ENCODE measurements at places on chromosomes 5 and 9.

DNA sequence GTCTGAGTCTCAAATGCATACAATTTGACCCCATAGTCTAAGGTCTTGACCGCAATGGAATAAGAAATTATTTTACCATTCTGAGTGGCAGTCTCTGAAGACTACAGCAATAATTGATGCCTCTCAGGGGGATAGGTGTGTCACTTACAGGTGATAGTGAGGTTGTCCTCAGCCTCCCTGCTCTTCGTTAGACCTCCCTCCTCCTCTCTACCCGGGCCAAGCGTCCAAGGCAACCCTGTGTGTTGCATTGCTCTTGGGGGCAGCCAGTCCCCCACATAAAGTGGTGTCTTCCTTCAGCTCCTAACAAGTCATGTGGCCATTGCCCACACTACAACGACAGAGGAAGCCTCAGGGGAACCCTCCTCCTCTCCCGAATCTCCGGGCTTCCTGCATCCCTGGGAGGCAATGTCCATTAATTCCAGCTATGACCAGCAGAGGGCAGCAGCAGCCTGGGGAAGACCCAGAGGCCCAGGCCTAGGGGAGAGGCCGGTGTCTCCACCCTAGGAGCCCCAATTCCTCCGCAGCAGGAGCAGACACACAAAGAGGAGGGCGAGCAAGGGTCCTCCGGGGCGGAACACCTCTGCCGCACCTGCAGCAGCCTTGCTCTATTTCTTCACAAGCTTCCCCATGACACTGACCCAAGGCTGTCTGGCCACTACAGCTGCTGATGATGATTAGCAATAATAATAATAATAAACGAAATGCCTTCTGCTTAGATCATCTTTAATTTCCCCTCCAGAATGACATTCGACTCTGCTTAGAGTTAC is 134.8 kb downstream of the KCNIP1 start:
- peak; percentile 75 for DNase-seq

DNA sequence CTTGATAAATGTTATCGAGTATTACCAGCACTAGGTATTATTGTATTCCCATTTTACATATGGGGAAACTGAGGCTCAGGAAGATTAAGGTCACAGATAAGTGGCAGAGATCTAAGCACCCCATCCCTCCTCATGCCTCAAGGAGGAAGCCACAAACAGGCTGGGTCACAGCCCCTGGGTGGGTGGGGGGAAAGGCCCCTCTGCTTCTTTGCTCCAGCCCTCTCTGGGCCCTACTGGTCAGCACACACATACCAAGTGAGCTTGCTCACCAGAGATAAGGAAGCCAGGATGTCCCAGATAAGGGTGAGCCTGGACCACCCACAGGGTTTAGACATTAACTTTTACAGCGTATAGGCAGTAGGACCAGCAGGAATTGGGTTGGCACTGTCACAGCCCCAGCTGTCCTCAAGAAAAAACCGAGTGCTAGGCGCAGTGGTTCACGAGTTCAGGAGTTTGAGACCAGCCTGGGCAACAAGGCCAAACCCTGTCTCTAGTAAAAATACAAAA is 45.3 kb downstream of the STK10 start:
- DNase-seq: no peak

GRCh38 chr5:169094586-169095409 is 206.1 kb downstream of the SLIT3 start:
- DNase-seq: no peak

DNA sequence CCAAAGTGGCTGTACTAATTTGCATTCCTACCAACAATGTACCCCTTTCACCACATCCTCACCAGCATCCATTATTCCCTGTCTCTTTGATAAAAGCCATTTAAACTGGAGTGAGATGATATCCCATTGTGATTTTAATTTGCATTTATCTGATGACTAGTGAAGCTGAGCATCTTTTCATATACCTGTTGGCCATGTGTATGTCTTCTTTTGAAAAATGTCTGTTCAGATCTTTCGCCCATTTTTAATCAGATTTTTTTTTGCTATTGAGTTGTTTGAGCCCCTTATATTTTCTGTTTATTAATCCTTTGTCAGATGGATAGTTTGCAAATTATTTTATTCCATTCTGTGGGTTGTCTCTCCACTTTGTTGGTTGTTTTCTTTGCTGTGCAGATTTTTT is 121.0 kb upstream of the LRRTM2 start:
- no peak for DNase-seq

- DNase-seq: no peak
These were observed 56.3 kb downstream of the DAB2IP start for GRCh38 chr9:121707477-121708424.

DNA sequence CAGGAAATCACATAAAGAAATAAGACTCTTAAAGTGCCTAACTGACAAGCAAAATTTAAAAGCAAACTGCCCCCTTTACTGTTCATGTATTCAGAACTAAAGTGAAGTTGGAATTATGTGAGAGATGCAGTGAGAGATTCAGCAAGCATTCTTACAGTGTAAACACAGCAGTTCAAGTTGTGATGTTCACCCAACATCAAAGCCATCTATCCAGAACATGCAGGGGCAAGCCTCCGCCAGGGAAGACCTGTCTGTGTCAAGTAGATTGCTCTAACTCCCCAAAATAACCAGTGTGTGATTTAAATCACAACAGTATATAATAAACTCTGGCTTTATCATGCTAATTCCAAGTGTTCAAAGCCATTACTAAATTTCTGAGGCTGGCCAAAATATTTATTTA is 233.3 kb downstream of the BNC2 start:
- no peak for DNase-seq

DNA sequence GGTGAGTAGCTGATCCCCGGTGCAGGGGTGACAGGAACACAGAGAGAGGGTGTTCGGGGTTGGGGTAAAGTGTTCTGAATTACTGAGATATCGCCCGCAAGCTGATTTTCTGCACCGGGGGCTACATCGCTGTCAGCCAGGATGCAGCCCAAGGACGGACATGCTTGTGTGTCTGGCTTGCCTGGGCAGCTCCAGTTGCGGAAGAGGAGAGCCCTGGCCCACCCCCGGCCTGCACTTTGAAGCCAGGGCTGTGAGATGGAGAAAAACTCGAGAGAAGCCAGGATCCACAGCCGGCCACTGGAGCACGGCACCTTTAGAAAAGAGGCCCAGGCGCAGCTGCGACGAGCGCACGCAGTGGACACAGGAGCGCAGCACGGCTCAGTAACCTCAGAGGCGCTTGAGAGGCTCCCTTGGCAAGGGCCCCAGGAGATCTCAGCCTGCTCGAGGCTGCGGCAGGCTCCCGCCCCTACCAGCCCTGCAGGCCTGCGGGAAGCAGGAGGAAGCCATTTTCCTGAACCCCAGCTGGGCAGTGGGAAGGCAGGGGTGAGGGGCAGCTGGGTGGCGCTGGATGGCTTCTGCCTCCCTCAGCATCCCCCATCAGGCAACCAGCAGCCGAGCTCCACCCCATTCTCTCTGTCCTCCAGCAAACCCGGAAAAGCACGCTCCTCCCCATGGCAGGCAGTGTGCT is 59.2 kb downstream of the C9orf50 start:
- no peak for DNase-seq

- DNase-seq: no peak
These were observed 130.7 kb downstream of the TRIM32 start for GRCh38 chr9:116817762-116818161.

DNA sequence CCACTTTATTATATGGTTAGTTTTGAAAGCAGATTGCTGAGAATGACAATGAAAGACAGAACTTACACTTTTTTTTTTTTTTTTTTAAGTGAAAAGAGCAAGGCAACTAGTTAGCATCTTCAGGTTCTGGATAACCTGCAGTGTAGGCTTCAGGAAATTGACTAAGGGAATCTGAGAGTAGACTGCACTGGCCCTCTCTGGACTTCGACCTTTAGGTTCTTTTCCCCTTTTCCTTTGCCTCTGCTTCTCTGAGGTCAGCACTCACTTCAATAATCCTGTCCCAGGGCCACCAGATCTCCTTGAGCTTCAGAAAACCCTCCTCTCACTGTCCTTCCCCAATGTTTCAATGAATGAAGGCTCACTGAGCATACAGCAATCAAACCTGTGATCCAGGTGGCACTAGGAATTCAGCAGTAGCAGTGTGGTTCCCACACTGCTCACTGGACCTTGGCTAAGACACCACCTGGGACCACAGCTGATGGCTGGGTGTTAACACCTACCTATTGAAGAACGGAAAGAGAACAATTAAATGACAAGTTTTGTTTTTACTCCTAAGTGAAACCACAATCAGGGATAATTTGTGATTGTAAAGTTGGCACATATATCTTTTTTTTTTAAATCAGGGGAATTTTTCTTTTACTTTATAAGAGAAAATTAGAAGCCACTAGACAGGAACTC is 85.8 kb upstream of the IL6ST start:
- no peak for DNase-seq

DNA sequence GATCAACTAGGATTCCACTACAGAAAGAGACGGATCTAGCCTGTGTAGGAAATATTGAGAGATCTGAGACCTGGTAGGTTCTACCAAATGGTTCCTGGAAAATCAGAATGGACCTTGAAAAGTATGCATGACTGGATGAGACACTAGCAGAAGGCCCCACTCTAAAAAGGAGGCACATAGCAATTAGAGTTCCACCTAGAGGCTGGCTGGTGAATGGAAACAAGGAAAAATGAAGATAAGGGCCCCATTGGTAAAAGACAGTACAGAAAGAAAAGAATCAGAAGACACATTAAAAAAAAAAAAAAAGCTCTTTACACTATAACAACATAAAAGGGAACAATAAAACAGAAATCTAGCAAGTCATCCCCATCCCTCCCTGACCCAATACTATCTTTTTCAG is 518.5 kb downstream of the NR2F1-AS1 start:
- no peak for DNase-seq

DNA sequence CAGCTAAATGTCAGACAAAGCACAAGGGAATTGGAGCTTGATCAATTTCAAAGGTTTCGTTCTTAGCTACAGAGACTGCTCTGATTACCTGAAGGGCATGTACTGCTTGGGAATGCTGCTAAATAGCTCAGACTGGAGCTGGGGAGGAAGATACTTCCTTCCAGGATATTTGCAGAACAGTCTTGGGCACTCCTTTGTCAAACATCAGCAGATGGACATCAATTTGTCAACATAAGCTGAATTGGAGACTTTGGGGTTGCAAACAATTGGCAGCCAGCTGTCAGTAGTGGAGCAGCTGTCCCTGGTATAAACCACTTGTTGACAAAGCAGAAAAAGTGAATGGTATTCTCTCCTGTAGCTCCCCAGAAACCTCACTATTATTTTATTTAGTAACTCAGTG is 182.0 kb downstream of the CCDC192 start:
- DNase-seq: no peak

DNA sequence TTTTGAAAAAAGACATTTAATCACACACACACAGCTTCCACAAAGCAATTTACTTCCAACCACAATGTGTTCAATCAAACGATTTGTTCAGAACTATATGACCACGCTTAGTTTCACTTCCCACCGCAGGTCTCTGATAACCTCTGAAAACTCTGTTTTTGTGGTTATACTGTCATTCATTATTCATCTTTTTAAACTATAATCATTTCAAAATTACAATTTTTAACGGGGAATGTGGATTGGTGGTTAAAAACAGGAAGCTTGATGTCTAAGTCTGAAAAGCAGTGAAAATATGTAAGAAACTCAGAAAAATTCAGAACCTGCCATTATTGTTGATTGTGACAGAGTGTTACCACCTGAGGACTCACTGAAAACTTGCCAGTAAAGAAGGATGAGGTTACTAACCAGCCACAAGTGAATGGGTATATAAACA is 12.7 kb upstream of the TMEM174 start:
- no peak for DNase-seq

- DNase-seq: no peak
These were observed 208.0 kb upstream of the ANKRD55 start for GRCh38 chr5:56440871-56441740.

DNA sequence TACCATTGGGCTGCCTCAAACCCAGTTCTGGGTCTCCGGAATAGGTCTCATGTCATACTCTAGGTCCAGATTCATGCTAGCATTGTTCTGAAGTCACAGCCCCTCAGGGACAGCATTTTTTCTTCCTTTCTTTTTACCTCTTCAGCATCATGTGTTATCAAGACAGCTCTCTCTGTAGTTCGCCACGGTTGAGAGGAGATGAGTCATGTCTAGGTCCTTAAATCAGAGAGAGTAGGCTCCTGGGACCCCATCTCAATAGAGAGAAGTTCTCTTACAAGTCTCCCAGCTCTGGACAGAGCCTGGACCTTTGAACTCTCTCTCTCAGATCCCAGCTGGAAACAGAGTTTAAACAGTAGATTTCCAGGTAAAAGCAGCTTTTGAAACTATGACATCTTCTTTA is 332.4 kb upstream of the CD180 start:
- DNase-seq: no peak

DNA sequence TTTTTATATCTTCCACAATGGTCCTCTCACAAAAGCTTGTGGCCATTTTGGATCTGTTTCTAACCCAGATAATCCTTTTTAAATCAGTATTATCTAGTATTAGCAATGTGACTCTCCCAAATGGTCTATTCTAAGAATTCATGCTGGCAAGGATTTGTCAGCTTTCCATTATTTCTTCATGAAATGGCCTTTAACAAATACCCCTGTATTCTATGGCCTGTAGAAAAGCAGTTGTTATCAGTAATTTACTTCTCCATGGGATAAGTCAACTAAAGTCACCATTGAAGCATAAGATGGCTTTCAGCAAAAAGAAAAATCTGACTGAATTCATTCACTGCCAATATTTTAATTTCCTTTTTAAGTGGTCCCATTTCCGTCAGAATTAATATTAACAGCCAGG is 346.4 kb upstream of the FAM174A start:
- no peak for DNase-seq

DNA sequence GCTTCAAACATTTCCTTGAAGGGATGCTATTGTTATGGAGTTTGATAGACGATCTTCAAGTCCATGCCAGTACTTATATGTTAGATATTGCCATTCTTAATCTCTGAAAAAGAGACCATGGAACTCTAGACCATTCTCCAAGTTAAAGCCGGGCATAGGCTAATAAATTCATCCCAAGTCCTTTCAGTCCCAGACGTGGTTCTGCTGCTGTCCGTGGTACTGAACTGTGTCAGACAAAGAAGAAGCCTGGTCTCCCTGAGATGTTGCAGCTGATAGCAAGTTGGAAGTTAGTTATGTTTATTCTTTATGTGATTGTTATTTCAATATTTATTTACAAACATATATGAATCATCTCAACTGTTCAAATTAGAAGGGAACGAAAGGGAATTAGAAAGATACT is 158.7 kb downstream of the NMUR2 start:
- no peak for DNase-seq

- DNase-seq: no peak
These were observed 2.5 kb downstream of the KDM3B start for GRCh38 chr5:138354926-138355378.

- no peak for DNase-seq
These were observed 44.1 kb downstream of the SEC24A start for GRCh38 chr5:134692722-134693121.

DNA sequence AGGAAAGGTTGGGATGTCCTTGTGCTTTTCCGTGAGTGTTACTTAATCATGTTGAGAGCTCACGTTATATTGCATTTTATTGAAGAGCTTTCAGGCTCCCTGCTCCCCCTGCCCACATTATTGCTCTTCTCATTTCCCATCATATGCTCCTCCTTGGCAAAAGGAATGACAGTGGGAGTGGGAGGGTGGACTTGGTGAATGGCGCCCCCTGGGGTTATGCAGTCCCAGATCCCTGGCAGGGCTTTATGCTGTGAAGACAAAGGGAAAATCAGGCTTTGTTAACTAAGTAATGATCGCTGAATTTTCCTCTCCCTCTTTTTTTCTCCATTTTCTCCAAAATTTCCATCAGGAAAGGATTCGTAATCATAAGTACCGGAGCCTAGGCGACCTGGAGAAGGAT is 166.6 kb downstream of the SMARCA2 start:
- DNase-seq: no peak

- no peak for DNase-seq
These were observed 38.5 kb downstream of the RAPGEF1 start for GRCh38 chr9:131701436-131701781.

GRCh38 chr5:158641016-158641415 is 458.7 kb downstream of the EBF1 start:
- DNase-seq: no peak
